RWPE2 (cell line): ENCODE measurements at places on chromosomes 4 and X.

- no peak for DNase-seq
Measured at GRCh38 chrX:48580662-48581061, 6.4 kb downstream of the RBM3 start.

DNA sequence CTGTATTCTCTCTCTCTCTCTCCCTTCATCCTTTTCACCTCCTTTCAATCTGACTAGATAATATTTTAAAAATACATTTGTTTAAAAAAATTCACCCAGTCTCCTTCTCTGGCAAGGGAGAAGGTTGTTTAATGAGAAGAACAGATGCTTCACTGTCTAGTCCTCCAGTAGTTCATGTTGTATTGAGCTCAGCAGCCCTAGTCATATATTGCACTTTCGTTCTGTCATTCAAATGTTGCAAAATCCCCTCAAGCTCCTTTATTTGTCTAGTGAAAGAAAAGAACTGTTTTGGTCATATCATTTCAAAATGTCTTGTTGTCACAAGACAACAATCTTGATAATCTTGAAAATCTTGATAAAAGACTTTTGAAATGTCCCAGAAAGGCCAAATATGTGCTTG, 248.0 kb downstream of the GALNTL6 start:
- DNase-seq = no peak

GRCh38 chr4:40199999-40200874, 3.4 kb downstream of the RHOH start:
- DNase-seq = no peak

GRCh38 chrX:152735860-152736511, 2.4 kb downstream of the MAGEA12 start:
- DNase-seq = no peak

DNA sequence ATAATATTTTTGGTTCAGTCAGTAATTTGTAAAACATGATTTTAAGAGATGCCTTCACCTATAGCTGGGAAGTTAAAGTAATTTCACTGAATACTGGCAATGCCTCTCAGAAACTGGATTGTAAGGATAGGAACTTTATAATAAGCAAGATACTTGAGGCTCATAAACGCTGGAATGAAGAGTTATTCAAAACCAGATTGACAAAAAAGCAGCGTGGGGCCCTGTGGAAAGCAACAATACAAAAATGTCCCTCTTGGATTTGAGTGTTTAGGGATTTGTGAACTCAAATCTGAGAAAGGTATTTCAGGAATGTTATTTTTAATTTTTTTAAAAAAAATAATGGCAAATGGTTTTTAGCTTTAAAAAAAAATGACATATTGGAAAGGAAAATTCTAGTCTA, 94.6 kb downstream of the ANK2 start:
- DNase-seq = no peak

- DNase-seq = no peak
Measured at GRCh38 chr4:41747230-41748055, 1.1 kb downstream of the PHOX2B start.

- DNase-seq = no peak
Measured at GRCh38 chr4:146165840-146166239, 9.7 kb upstream of the LSM6 start.

DNA sequence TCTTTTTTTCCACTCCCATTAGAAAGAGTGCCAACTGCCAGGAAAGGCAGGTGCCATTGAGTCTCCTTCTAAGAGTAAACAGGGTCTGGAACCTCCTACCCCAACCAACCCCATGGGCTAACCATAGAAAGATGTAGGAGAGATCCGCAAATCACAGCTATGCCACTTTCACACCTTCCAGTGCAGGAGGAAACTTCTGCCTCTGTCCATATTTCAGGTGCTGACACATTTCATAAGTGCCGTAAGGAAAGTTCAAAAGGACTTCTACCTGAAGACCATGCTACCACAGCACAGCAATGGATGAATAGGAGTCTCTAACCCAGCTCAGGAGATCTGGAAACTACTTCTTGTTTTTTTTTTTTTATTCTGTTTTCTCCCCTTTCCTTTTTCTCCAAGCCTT, 145.8 kb downstream of the FBXO8 start:
- DNase-seq = no peak

DNA sequence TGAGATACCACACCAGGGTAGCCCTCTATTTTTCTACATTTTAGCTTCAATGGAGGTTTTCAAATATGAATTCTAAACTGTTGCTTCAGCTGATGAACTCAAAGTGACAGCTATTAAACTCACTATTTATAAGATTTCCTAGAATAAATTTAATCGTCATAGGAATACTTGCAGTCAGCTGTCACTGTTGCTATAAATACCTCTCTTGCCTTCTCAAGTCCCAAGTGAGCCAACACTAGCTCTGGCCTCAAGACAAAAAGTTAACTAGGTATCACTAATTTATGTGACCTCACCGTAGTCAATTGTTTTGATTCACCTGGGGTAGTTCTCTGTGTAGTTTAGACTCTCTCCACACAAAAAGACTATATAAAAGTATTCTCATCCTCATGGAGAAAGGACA, 34.3 kb upstream of the PROM1 start:
- DNase-seq = no peak

DNA sequence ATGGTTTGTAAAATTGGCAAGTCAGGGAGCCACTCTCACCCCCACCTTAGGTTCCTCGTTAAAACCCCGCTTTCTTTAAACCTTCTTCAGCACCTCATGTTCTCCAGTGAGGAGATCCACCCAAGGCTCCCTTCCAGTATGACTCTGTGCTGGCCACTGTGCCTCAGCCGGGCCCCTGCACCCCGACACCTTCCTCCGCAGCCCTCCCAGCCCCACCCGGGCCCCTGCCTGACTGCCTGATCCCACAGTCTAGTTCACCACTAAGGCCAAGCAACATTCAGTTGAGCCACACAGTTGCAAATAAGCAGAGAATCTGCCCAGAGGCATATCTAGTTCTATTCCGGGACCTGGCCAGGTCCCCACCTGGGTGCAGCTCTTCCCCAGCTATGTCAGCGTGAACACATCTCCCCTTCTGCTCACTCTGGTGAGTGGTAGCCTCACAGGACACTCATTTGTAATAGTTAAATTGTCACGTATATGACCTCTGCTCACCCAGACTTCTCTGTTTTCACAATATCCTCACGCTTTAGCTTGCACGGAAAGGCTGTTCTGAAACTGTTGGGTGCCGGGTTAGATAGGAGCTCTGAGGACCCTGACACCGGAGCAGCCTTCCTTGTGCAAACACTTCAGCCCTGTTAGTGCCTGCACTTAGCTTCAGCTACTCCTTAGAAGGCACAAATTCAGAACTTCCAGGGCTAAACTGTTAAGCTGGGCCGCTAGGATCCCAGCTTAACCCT, 146.8 kb downstream of the DCTD start:
- no peak for DNase-seq

- DNase-seq = no peak
Measured at GRCh38 chr4:39353478-39354253, 12.5 kb downstream of the RFC1 start.

DNA sequence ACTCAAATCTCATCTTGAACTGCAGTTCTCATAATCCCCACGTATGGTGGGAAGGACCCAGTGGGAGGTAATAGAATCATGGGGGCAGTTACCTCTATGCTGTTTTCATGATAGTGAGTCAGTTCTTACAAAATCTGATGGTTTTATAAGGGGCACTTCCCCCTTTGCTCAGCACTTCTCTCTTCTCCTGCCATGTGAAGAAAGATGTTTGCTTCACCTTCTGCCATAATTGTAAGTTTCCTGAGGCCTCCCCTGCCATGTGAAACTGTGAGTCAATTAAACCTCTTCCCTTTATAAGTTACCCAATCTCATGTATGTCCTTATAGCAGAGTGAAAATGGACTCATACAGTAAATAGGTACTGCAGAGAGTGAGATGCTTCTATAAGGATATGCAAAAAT, 1050.6 kb upstream of the GRIA3 start:
- DNase-seq = no peak

- DNase-seq = no peak
Measured at GRCh38 chrX:46374371-46374770, 170.8 kb downstream of the ZNF674 start.

- DNase-seq = no peak
Measured at GRCh38 chr4:137664416-137664815, 132.1 kb upstream of the PCDH18 start.

DNA sequence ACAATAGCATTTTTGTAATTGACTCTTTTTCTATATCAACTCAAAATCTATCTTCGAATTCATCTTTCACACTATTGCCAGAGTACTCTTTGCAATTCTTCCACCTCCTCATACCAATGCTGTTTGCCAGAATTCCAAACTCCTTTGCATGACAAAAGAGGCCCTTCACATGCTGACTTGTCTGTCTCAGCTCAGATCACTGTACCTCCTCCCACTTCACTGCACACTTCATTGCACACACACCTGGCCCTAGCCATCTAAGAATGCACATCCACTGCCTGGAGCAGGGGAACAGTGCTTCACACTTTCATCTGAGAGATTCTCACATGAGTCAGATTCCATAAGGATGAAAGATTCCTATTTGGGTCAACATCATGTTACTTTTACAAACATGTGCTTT, 56.5 kb downstream of the PRDM5 start:
- no peak for DNase-seq

GRCh38 chr4:23717528-23718248, 172.2 kb downstream of the PPARGC1A start:
- no peak for DNase-seq

- DNase-seq = no peak
Measured at GRCh38 chr4:147994491-147995385, 262.9 kb downstream of the ARHGAP10 start.

GRCh38 chrX:154961947-154962346, 60.6 kb downstream of the F8 start:
- no peak for DNase-seq

DNA sequence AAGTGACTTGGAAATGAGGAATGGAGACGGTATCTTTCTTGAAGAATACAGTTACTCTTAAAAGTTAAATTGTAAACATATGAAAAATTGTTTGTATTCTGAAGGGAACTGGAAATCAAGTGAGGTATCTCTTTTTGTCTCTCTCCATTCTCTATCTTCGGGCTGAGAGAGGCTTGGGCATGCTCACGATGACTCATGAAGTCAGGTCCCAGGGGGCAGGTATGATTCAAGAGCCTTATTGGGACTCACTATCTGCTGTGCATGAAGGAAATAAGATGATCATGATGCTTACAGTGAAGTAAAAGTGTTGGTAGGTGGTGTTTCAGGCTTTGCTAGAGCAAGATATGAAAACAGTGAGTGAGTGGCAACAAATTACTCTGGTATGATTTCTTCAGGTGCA, 200.4 kb upstream of the PITX2 start:
- DNase-seq = no peak

DNA sequence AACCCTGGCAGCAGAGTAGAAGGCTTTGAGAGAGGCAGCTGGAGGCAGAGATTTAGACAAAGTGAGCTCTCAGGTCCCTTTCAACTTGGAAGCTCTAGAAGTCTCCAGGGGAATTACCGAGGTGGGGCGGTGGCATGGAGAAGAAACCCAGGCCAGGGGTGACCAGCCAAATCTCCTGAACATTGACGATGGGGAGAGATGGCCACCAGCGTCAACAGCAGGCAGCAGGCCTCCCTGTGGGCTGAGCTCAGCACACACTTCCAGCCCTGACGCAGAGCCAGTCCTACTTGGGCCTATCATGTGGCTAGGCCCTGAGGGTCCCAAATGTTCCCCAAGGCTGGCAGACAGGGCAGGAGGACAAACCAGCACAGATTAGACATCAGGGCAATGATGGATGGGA, 187.8 kb downstream of the BCOR start:
- DNase-seq = no peak

GRCh38 chr4:61583696-61584095, 383.6 kb downstream of the ADGRL3 start:
- no peak for DNase-seq

GRCh38 chrX:331151-331824, 12.7 kb upstream of the GTPBP6 start:
- DNase-seq = peak; percentile 74

DNA sequence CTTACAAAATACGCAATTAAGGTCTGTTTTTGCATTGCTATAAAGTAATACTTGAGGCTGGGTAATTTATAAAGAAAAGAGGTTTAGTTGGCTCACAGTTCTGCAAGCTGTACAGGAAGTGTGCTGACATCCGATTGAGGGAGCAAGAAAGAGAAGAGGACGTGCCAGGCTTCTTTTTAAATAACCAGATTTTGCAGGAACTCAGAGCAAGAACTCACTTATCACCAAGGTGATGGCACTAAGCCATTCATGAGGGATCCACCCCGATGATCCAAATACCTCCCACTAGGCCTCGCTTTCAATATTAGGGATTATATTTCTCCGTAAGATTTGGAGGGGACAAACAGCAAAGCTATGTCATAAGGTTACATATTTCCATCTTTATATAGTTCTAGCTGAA, 456.7 kb downstream of the GLUD2 start:
- no peak for DNase-seq

DNA sequence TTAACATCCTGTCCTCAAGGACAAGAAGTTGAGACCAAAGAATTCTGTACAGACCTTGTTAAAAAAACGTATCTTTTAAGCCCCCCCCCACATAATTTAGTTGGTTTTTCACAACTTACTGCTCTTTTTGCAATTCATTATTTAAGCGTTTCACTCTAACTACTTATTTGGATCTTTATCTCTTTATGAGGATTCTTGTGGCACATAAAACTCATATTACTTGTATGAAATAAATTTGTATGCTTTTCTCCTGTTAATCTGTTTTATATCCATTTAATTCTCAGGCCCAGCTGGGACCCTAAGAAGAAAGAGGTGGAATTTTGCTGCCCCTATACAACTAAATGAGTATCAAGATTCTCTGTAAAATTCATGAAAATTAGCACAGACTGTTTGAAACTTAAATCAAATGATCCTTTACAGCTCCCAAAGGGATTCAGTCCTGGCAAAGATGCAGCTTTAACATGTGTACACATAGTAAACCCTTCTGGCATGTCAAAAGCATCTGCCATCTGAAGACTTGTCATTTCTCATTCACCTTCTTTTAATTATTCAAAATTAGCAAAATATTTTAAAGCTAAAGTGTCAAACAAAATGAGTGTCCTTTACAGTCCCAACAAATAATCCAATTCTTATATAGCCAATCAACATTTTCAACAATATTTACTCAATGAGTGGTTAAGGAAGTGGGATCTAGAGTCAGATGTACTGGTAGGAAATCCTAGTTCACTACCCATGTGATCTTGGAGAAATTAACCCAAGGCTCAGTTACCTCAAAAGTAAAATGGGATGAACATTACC, 17.7 kb downstream of the ARAP2 start:
- no peak for DNase-seq

- no peak for DNase-seq
Measured at GRCh38 chrX:154011376-154012335, 8.0 kb downstream of the IRAK1 start.

- DNase-seq = no peak
Measured at GRCh38 chrX:86047174-86047935, at the start of gene CHM. CHM (minus strand) TSS chrX:86047558; CDS start chrX:86047532, 26 bp downstream.

DNA sequence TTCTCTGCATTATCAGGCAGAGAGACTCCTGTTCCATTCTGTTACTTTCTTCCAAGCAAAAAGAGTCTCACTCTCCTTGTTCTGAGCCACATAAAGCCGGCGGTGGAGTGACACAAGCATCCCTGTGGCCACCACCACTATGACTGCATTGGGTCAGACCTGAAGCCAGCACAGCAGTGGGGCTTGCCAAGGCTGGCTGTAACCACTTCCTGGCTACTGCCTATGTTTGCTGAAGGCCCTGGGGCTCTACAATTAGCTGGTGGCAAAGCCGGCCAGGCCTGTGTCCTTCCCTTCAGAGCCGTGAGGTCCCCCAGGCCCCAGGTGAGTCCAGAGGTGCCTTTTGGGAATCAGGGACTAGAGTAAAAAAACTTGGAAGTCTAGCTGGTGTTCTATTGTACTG, 31.8 kb downstream of the PLAC8 start:
- no peak for DNase-seq

GRCh38 chr4:8911316-8912088, 39.9 kb upstream of the HMX1 start:
- peak; percentile 49 for DNase-seq

- DNase-seq = no peak
Measured at GRCh38 chr4:101421386-101421785, 74.1 kb upstream of the PPP3CA start.
